ENCODE measurements at places on chromosomes 4 and X.

DNA sequence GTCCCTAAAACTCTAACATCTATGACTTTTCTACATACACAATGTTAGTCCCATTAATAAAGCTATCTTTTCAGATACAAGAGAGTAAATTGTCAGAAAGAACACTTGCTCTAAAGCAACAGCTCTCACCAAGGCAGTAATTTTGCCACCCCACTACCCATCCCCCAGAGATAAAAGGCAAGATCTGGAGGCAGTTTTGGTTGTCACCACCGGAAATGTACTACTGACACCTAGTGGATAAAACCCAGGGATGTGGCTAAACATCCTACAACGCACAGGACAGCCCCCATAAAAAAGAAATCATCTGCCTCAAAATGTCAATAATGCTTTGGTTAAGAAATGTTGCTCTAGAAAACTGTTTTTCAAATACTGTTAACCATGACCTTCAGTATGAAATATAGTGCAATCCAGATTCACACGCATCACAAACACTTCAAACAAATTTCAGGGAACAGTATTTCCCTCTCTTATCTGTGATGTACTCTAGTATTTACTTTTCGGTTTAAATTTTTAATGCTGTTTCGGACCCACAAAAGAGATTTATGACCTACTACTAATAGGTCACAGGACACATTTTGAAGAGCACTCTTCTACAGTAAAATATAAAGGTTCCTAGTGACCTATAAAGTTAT is 5.1 kb downstream of the FBXL5 start:
- DNase-seq, result peak; percentile 60

GRCh38 chr4:16705341-16705740 is 193.1 kb downstream of the LDB2 start:
- no peak for DNase-seq

- DNase-seq, result no peak
Measured at GRCh38 chr4:172726001-172726423, 442.6 kb upstream of the GALNT7 start.

- DNase-seq, result no peak
Measured at GRCh38 chr4:10983268-10983667, 298.7 kb upstream of the CLNK start.

DNA sequence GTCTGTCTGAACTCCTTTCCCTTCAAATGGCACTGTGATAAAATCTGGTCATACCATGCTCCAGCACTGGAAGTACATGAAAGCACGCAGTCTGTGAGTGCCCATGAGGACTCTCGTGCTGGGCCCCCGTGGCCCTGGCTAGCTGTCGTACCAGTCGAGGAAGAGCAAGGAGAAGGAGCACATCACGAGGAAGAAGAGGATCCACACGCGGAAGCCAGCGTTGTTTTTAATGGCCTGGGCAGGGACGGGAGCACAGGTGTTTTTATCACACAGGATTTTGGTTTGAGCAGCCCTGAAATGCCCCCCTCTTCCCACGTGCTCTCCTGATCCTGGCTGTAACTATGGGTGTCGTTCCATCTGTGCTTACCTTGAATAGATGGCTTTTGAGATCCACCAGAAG is 33.0 kb downstream of the NSG1 start:
- no peak for DNase-seq

- no peak for DNase-seq
Measured at GRCh38 chr4:72375073-72375736, 193.8 kb downstream of the ADAMTS3 start.

GRCh38 chrX:111352424-111352823 is 59.6 kb downstream of the DCX start:
- no peak for DNase-seq

- no peak for DNase-seq
Measured at GRCh38 chr4:39134683-39135306, 47.5 kb upstream of the WDR19 start.

GRCh38 chrX:19017271-19017670 is 33.4 kb upstream of the PHKA2 start:
- peak; percentile 30 for DNase-seq

DNA sequence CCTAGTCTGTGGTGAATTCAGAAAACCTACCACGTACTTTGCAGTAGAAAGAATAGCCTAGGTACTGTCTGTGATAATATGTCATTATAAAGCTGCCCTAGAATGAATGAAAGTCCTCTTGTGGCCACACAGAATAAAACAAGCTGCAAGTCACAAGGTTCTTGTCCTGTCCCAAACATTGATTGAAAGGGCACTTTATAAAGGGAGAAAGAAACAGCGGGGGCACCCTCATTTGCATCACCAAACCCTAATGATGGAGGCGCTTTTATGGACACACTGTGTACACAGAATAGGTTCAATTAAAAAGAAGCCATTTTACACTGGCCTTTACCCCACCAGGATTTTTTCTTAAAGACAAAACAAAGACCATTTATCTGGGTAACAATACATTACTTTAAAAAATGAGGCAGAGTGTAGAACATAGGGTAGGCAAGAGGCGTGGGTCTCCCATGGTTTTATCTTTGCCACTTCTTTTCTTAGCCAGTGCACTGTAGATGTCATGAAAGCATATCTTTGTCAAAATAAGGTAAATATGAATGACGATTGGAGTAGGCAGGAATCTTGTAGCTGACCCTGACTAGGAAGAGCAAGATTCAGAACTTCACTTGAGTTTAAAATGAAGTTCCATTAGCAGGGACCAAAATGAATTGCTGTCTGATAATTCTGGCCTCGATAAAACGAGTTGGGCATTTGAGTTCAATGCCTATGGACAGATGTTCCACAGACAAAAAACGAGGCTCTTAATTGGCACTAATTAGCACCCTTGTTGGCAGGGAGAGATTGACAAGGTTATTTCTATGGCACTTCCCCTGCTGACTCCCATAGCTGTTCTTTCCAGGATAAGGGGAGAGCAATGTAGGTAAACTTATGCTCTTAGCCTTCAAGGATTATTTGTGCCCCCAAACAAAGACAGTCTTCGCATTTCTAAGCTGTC is 365.1 kb downstream of the AFF2 start:
- no peak for DNase-seq

DNA sequence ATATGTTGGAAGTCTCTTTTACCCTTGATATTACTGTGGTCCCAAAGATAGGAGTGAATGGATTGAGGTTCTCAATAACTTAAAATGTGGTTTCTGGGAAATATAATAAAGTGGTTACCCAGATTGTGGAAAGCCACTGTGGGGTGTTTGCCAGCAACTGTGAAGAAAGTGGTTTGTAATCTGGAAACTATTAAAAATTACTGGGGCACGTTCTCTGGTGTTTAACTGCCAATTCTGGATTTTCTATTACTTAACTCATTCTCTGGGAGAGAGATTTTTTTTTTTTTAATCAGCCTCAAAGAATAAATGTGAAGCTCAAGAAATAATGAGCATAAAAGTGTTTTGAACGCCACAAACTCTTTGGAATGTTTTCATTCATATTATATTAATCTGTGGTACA is 4.9 kb upstream of the CXCL6 start:
- no peak for DNase-seq

DNA sequence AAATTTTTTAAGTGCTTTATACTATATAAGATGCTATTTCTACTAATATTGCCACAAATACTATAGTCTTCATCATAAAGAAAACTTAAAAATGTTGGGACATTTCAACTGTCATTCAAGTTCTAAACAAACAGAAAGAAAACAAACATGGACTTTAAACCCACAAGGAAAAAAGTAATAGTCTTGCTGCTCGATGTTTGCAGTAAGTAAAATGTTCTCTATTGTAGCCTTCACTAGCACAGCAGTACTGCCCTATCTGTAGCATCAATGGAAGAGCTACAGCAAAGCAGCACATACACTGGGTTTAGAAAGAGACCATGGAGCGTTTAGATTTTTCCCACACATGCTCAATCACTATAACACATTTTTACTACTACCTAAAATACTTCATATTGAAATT is 146.8 kb downstream of the KLHL13 start:
- DNase-seq, result no peak

- no peak for DNase-seq
Measured at GRCh38 chr4:41476310-41476885, 61.6 kb upstream of the LIMCH1 start.

- no peak for DNase-seq
Measured at GRCh38 chr4:63049726-63050125, 1359.5 kb downstream of the TECRL start.

GRCh38 chr4:20987191-20987590 is 286.9 kb downstream of the PACRGL start:
- no peak for DNase-seq

Measured in inflammatory macrophage treated with lipopolysaccharide for 4 hours (primary cell).